T-helper 17 cell (primary cell): ENCODE measurements at places on chromosomes 1 and 21.

GRCh38 chr1:7233237-7233540 lies 447.9 kb downstream of the CAMTA1 start:
- no peaks in the 10 kb centered on the region for H3K4me1 ChIP-seq
- DNase-seq: no peak
- H3K4me3 ChIP-seq: no peak overlapping the region
- no peaks in the 10 kb centered on the region for H3K36me3 ChIP-seq
- H3K27me3 ChIP-seq: peaks cover 37% of the 10 kb centered on the region

- DNase-seq: no peak
- H3K27ac ChIP-seq: peak overlapping the region; percentile 85
- peaks cover 43% of the 10 kb centered on the region for H3K4me1 ChIP-seq
- no peaks in the 10 kb centered on the region for H3K36me3 ChIP-seq
- H3K27me3 ChIP-seq: no peaks in the 10 kb centered on the region
Measured at GRCh38 chr1:234841710-234842231, 231.8 kb upstream of the IRF2BP2 start.

DNA sequence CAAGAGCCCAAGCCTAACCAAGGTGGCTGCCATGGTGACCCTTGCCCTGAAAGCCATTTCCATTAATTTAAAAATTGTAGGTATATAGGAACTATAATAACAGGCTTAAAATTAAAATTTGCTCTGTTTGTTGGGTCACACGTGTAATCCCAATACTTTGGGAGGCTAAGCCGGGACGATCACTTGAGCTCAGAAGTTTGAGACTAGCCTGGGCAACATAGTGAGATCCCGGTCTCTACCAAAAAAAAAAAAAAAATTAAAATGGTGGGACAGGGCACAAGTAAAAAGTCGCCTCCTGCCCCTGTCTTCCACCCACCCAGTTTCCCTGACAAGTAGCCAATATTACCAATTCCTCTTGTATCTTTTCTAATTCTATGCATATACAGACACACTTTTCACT lies 6.6 kb downstream of the CAPZA1 start:
- peaks cover 3% of the 10 kb centered on the region for H3K36me3 ChIP-seq
- DNase-seq: no peak
- peaks cover 54% of the 10 kb centered on the region for H3K4me1 ChIP-seq
- H3K27me3 ChIP-seq: no peaks in the 10 kb centered on the region
- H3K27ac ChIP-seq: peak overlapping the region; percentile 99

- H3K4me1 ChIP-seq: peaks cover 16% of the 10 kb centered on the region
- no peak overlapping the region for H3K4me3 ChIP-seq
- H3K27me3 ChIP-seq: peaks cover 72% of the 10 kb centered on the region
- DNase-seq: no peak
- no peak overlapping the region for H3K27ac ChIP-seq
Measured at GRCh38 chr1:205451759-205452164, 4.1 kb downstream of the BLACAT1 start.

- DNase-seq: no peak
- no peak overlapping the region for H3K4me3 ChIP-seq
- no peaks in the 10 kb centered on the region for H3K27me3 ChIP-seq
- peaks cover 6% of the 10 kb centered on the region for H3K36me3 ChIP-seq
Measured at GRCh38 chr21:43632373-43632905, 26.8 kb downstream of the HSF2BP start.

DNA sequence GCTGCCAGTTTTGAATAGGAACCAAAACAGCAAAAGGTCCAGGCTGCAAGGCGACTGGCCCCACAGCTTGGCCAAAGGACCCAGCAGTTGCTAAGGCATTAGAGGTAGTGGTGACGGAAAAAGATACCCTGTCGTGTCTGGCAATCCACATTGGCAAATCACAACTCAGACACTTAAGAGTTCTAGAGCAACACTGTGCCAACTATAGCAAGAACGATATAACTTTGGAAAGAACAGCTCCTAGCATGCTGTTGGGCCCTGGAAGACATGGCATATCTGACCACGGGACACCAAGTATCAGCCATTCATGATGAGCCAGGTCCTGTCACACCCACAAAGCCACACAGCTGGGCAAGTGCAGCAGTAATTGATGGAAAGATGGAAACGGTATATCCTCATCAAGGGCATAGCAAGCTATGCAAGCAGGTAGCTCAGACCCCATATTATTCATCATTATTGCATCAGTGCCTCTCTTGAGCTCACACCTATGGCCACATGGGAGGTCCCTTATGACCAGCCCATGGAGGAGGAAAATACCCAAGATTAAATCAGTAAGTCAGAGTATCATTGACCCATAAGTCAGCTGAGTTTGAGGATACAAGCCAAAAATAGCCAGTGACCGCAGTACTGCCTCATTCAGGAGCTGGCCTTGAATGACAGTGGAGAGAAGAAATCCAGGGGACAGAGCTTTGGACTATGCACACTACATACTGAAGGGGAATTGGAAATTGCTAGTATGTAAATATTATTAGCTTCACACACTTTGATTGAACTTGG lies 221.2 kb downstream of the SETD4 start:
- no peak for DNase-seq
- H3K27me3 ChIP-seq: peaks cover 29% of the 10 kb centered on the region
- peaks cover 4% of the 10 kb centered on the region for H3K4me1 ChIP-seq
- H3K36me3 ChIP-seq: no peaks in the 10 kb centered on the region

DNA sequence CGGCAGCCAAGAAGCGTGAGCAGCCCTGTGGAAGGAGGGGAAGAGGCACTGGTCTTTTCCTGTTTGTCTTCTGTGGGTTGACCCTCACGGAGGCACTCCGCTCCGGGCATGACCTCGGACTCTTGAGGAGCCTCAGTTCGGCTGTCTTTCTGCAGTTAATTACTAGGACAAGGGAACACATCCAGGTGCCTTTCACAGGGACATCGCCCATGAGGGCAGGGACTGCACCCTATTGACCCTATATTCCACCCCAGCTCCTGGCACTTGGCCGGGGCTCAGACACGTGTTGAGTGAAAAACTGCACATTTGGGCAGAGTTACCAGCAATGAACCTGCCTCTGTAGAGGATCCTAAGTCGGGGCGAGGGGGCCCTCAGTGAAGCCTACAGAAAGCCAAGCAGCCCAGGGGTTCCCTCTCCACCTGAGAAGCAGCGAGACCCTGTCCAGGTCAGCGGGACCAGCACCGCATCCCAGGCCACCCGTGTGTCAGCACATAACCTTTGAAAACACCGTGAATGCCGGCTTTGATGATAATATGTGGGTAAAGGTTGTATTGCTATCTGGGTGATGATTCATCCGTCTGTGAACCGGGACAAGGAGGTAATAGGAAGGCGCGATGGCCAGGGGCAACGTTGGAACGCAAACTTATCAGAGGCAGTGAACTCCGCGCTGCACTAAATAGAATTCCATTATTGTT lies 161.4 kb upstream of the ARHGEF16 start:
- H3K4me1 ChIP-seq: no peaks in the 10 kb centered on the region
- no peaks in the 10 kb centered on the region for H3K36me3 ChIP-seq
- H3K27ac ChIP-seq: no peak overlapping the region
- peaks cover 23% of the 10 kb centered on the region for H3K27me3 ChIP-seq
- DNase-seq: no peak

DNA sequence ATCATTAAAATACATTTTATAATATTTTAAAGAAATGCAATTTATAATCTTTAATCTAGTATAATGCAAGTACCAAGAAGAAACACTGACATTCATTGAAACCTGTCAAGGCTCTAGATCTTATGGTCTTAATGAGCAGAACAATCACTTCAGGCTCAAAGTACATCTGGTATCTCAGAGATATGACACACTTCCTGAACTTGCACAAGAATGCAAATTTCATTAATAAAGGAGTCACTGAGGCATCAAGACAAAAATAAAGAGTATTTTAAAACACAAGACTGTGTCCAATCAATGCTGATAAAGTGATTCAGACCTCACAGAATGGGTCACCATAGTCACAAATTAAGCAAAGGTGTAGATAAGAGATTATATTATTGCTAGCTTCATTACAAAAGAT lies 178.1 kb downstream of the AK5 start:
- H3K27me3 ChIP-seq: no peaks in the 10 kb centered on the region
- peaks cover 8% of the 10 kb centered on the region for H3K36me3 ChIP-seq
- no peak overlapping the region for H3K4me3 ChIP-seq

GRCh38 chr1:41626616-41627375 lies 142.3 kb upstream of the EDN2 start:
- peaks cover 36% of the 10 kb centered on the region for H3K4me1 ChIP-seq
- H3K4me3 ChIP-seq: no peak overlapping the region
- DNase-seq: no peak
- peaks cover 3% of the 10 kb centered on the region for H3K36me3 ChIP-seq

DNA sequence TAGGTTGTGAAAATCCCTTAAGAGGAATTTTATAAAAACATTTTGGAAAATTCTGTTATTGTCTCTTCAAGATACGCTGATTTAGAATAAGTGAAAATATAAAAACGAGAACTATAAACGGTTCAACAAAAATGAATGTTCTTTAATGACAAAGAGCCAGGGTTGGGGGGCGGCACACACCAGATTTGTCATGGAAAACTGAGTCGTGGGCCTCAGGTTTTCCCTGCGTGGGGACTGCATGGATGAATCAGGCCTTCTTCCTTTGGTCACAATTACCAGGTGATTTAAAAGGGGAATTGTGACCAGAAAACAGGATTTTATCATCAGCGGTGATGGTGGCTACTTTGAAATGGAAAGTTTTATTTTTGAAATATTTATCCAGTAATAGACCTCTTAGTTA lies 8.6 kb downstream of the LHX4 start:
- DNase-seq: no peak
- H3K36me3 ChIP-seq: no peaks in the 10 kb centered on the region
- H3K27ac ChIP-seq: no peak overlapping the region

DNA sequence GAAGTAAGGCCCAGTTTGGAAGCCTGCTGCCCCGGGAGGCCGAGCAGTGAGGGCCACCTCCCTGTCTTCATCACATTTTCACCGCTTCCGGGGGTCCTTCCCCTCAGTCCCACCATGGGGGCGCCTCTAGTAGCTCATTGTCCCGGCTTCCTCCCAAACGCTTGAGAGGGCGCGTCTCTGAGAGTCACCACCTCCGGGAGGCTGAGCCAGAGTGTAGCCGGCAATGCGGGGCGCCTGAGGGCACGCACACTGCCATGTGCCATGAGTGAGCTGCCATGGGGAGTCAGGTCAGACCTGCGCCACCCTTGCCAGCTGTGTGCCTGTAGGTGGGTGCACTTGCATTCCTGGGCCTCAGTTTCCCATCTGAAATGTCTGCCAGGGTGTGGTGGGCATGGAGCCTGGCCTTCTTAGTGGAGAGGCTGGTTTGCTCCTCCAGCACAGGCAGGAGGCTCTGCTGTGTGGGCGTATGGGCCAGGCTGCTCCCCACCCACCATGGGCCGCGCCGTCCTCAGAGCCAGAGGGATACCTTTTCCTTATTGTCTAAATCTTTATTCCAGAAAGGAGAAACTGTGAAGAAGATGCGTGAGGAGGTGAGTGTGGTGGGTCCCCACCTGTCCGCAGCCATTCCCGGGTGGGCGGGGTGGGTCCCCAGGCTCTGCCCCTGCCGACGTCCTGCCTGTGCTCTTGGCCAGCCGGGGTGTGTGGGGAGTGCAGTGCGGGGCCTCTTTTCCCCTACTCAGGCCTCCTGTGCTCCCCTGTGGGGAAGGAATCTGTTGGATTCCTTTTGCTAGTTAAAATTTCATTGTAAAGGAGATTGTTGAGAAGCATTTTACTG lies 81.3 kb upstream of the COL6A1 start:
- peak overlapping the region; percentile 9 for H3K27ac ChIP-seq
- H3K4me1 ChIP-seq: peaks cover 7% of the 10 kb centered on the region
- no peak overlapping the region for H3K4me3 ChIP-seq
- no peaks in the 10 kb centered on the region for H3K36me3 ChIP-seq

- H3K27ac ChIP-seq: no peak overlapping the region
- H3K27me3 ChIP-seq: peaks cover 11% of the 10 kb centered on the region
- DNase-seq: no peak
Measured at GRCh38 chr1:94528299-94528698, 13.3 kb downstream of the F3 start.

DNA sequence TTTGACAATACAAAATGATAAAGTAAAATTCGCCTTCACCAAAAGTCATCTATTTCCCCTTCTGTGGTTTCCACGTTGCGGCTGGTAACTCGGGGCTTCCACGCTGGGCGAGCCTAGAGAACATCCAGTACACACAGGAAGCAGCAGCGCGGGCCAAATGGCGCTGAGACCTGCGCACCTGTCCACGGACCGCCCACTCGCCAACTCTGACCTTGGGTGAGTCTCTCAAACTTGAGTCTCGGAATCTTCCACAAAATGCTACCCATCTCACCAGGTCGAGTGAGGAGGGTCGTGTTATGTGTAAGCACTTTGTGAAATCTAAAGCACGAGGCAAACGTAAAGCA lies 820 bp upstream of the TTF2 start:
- H3K4me1 ChIP-seq: peaks cover 22% of the 10 kb centered on the region
- no peak overlapping the region for H3K27ac ChIP-seq
- DNase-seq: peak; percentile 53
- H3K27me3 ChIP-seq: no peaks in the 10 kb centered on the region
- no peak overlapping the region for H3K4me3 ChIP-seq

- H3K36me3 ChIP-seq: no peaks in the 10 kb centered on the region
- H3K4me1 ChIP-seq: peaks cover 22% of the 10 kb centered on the region
- no peak for DNase-seq
Measured at GRCh38 chr1:9593492-9594465, 5.1 kb downstream of the TMEM201 start.

- H3K27me3 ChIP-seq: no peaks in the 10 kb centered on the region
- H3K4me1 ChIP-seq: peaks cover 25% of the 10 kb centered on the region
- peaks cover 15% of the 10 kb centered on the region for H3K36me3 ChIP-seq
- peak overlapping the region; percentile 78 for H3K27ac ChIP-seq
- no peak for DNase-seq
Measured at GRCh38 chr1:171550050-171550449, 64.7 kb downstream of the PRRC2C start.

- no peak overlapping the region for H3K4me3 ChIP-seq
- H3K27ac ChIP-seq: no peak overlapping the region
- H3K27me3 ChIP-seq: peaks cover 26% of the 10 kb centered on the region
- no peak for DNase-seq
- no peaks in the 10 kb centered on the region for H3K36me3 ChIP-seq
Measured at GRCh38 chr1:16006552-16007485, 2.8 kb downstream of the SRARP start.

- H3K4me1 ChIP-seq: peaks cover 32% of the 10 kb centered on the region
- H3K27ac ChIP-seq: no peak overlapping the region
- no peaks in the 10 kb centered on the region for H3K27me3 ChIP-seq
- DNase-seq: no peak
Measured at GRCh38 chr1:222417264-222417663, 130.6 kb downstream of the HHIPL2 start.

GRCh38 chr1:86922445-86922844 lies 8.0 kb downstream of the HS2ST1 start:
- H3K4me1 ChIP-seq: peaks cover 14% of the 10 kb centered on the region
- H3K36me3 ChIP-seq: peaks cover 3% of the 10 kb centered on the region
- H3K27me3 ChIP-seq: no peaks in the 10 kb centered on the region
- H3K4me3 ChIP-seq: no peak overlapping the region
- no peak overlapping the region for H3K27ac ChIP-seq

GRCh38 chr1:156937883-156938282 lies 17.5 kb downstream of the LRRC71 start:
- H3K4me3 ChIP-seq: no peak overlapping the region
- peaks cover 7% of the 10 kb centered on the region for H3K27me3 ChIP-seq
- H3K4me1 ChIP-seq: no peaks in the 10 kb centered on the region
- DNase-seq: no peak
- peaks cover 10% of the 10 kb centered on the region for H3K36me3 ChIP-seq
